ENCODE measurements at places on chromosomes 3 and 15.

DNA sequence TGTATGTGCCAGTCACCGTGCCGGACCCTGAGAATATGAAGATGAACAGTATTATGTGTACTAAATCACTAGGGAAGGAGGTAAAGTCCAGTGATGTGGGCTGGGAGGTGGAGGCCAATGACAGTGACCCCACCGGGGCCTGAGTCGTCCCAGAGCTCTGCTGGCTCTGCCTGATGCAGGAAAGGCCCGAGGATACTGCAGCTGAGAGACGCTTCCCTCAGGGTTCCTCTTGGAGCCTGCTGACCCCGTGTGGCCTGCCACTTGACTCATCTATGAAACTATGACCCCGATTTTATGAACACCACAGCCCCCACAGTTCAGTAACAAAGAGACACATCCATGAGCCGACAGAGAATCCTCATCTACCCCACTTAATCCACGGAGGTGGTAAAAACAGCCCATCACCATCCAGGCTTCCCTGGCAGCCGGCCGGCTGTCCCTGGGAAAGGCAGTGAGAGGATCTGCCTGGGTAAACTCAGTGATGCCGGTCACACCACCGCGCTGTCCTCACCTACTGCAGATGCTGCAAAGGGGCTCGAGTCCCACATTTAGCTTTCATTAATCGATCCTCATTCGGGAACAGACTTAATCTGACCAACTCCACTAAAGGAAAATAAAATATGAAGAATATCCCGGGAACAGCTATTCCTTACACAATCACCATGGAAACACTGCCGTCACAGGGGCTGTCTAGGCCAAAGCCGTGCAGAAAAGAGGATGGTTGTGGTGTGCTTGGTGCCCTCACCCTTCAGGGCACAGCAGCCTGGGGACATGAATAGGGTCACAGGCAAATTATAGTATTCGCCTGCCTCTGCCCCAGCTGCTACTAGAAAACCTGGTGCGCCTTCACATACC is 82.9 kb downstream of the ARRDC4 start:
- DNase-seq, result no peak

GRCh38 chr3:75254685-75255084 is 409.4 kb upstream of the FRG2C start:
- no peak for DNase-seq

DNA sequence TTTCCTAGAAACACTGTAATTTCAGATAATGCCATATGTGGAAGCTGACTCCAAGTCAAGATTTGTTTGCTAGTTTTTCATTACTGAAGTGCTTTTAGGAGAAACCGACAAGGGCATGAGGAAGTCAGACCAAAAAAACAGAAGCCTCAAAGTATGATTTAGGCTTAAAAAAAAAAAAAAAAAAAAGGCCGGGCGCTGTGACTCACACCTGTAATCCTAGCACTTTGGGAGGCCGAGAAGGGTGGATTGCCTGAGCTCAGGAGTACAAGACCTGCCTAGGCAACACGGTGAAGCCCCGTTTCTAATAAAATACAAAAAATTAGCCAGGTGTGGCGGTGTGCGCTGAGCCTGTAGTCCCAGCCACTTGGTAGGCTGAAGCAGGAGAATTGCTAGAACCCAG is 11.6 kb downstream of the RPL15 start:
- DNase-seq, result no peak

GRCh38 chr15:40590667-40591050 is 3.4 kb upstream of the KNL1 start:
- DNase-seq, result no peak

DNA sequence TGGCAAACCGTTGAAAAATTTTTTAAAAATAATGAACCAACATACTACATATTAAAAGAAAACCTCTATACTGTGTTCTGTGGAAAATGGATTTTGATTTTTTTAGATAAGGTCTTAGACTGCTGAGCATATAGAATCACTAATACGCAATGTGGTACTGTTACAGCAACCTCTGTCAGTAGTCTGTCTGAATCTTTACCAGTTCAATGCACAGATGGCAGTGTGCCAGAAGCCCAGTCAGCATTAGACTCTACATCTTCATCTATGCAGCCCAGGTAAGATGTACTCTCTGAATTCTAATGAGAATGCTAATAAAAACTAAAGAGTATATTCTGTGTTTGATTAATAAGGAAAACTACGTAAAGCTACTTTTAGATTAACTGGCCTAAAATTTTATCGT is 31.3 kb upstream of the FAH start:
- no peak for DNase-seq

GRCh38 chr3:59607656-59608055 is 557.8 kb upstream of the CFAP20DC start:
- DNase-seq, result no peak

DNA sequence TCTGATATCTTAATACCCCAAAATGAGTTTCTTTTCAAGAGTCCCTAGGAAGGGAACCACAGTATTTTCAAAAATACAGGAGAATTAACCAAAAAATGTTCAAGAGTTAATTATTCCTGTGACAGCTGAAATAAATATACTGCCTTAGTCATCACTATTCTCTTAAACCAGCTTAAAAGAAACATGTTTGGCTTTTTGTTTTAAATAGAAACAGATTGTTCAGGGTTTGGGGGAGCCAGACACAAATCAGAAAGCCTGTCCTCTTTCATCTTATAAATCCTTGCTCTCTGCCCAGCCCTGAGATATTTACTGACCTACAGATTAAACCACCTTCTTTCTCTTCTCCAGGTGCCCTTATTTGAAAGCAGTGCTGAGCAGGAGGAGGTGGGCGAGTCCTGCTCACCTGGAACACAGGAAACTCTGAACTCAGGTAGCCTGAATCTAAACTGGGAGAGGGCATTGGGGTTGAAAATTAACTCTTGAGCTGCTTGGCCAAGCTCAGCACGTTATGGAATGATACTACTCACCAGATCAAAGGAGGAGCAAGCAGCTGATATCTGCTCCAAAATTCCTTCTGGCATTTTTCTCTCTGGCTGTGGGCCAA is 84.1 kb upstream of the SPRED1 start:
- DNase-seq, result no peak

DNA sequence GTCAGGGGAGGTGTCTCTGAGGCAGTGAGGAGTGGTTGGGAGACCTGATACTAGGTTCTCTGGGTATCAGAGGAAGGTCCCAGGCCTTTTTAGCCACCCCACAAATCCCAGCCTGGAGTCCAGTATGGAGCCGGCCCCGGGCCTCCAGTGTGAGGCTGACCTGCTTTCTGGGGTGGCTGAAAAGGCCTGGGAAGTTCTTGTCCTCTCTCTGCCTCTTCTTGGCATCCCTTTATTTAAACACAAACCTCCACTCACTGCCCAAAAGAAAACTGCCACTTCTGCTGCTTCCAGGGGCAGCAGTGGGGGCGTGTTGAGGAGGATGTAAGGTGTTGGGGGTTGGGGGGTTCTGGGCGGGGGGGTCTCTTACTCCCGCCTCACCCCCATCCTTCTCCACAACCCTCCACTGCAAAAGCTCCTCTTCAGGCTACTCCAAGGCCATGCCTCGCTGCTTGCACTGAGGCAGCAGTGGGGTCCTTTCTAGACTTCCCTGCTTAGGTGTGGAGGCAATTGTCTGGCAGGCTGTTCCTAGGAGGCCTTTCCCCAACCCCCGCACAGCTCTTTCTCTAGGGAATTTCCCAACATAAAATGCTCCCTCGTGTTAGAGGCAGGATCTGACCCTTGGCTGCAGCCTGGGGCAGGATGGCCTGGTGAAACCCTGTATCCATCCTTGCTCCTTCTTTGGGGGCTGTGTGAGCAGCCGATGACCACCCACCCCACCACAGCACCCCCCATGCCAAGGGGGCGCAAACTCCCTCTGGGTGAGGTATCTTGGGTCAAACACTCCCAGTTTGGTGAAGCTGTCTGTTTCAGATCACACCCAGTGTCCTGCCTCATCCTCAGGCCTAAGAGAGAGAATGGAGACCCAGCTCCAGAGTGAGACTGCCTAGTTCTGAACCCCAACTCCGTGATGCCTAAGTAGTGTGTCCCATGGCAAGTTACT is 12.1 kb upstream of the RAD18 start:
- DNase-seq, result no peak

DNA sequence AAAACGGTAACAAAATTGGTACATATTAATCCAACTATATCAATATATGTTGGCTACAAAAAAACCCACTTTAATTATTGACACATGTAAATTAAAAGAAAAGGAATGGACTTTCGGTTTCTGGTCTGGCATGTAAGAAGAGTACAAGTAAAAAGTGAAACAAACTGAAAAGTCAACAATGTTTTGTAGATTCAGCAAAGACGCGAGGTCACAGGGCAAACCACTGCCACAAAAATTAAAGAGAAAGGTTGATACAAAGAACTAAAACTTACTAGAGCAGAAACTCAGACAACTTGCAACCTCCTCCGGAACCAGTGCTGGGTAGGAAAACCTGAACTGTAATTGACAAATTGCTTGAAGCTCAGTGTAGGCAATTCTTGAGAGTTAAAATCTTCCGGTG is 110.6 kb upstream of the ARPP21 start:
- DNase-seq, result no peak

DNA sequence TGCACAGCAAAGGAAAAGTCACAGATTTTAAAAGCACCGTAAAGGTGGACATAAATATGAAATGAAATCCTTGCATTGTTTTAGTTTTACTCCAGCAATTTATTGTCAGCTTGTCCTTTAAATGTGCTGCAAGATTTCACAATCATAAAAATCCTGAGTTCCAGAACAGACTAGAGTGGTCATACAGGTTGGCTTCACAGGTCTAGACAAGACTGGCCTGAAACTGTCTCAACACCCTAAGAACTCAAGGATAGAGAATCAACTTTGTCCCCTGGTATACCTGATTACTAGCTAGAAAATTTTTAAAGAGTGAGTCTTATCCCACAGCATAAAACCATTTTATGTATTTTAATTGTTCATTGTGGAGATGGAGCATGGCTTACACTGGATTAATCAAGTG is 521.7 kb upstream of the MCTP2 start:
- DNase-seq, result no peak

DNA sequence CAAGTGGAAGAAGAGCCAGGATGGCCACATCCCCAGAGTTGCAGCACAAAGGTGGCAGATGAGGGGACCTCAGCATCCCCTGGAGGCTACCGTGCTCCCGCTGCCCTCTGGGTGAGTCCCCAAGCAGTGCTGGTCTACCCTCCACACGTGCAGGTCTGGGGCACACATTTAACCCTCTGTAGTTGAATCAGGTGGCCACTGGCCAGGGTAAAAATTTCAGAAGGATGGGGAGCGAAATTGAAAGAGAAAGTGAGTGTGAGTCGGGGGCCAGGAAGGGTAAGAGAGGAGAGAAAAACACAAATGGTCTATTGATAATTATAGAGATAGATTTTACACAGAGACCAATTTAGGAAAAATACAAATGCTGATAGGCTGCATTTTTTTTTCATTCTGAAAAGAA is 139.5 kb upstream of the EIF1B start:
- no peak for DNase-seq

GRCh38 chr15:82952158-82953081 is at the start of gene HOMER2:
HOMER2 (minus strand) TSS chr15:82952720; CDS start chr15:82952535, 185 bp downstream.
- DNase-seq, result no peak

DNA sequence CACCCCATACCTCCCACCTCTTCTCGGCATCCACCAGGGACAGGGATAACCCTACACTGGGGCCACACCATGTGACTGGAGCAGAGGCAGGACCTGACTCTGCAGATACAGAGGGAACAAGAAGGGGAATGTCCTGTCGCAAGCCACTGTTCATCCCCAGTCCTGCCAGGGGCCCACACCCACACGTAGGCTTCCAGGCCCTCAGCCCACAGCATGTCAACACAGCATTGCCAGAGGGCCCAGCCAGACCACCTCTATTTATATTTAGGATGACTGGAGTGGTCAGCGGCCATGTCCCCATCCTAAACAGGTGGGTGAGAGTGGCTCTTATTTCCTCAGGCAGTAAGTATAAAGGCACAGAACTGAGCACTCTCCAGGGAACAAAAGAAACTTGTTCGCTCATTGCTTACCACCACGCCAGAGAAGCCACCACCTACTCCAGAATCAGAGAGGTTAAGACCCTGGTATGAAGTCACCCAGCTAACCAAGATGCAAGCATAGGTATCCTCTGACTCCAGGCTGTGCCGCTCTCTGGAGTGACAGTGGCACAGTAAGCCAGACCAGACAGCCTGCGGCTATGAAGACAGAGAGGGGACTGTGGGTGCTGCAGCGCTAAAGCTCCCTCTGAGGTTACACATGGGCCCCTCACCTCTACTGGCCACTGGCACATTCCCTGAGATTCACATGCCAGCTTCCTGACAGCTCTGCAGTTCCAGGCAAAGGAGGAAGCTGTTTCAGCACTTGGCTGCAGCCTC is 67.9 kb downstream of the LRIG1 start:
- no peak for DNase-seq
